H1 (cell line): ENCODE measurements at places on chromosomes 12 and 14. TPM values are rescaled to one million over a fixed set of nuclear protein-coding genes. Genes with fewer than 3 reads are reported as not detected.

Gene LBHD2
- 0.16 TPM in 1 of 2 replicates, not detected in the other for polyA plus RNA-seq

Gene MUCL1
- polyA plus RNA-seq: not detected in 2 replicates

Gene INSM2
- polyA plus RNA-seq: not detected in 2 replicates

Gene COCH
- polyA plus RNA-seq: 10.2 and 12.9 TPM in 2 replicates

Gene KRT73
- not detected in 2 replicates for polyA plus RNA-seq

Gene NXPH4
- polyA plus RNA-seq: 0.92 and 1.4 TPM in 2 replicates

Gene KRT6C
- polyA plus RNA-seq: not detected in 2 replicates

Gene COPS7A
- polyA plus RNA-seq: 95.9 and 98.4 TPM in 2 replicates

Gene TAS2R20
- polyA plus RNA-seq: 0.17 and 0.57 TPM in 2 replicates

Gene TMEM119
- 0.35 TPM in 2 replicates for polyA plus RNA-seq

Gene DEGS2
- polyA plus RNA-seq: 0.60 and 0.82 TPM in 2 replicates

Gene HAL
- polyA plus RNA-seq: 0.08 and 0.12 TPM in 2 replicates

Gene AMDHD1
- polyA plus RNA-seq: 0.14 TPM in 2 replicates

Gene MANSC4
- not detected in 2 replicates for polyA plus RNA-seq

Gene ADCY4
- polyA plus RNA-seq: 0.27 and 0.57 TPM in 2 replicates

Gene RTN1
- 4.2 and 4.9 TPM in 2 replicates for polyA plus RNA-seq

Gene RNASE3
- not detected in 2 replicates for polyA plus RNA-seq

Gene CNPY2
- 222 and 281 TPM in 2 replicates for polyA plus RNA-seq

Gene IL26
- polyA plus RNA-seq: not detected in 2 replicates

Gene FGFR1OP2
- 8.1 and 8.8 TPM in 2 replicates for polyA plus RNA-seq

Gene ACACB
- 5.8 and 7.1 TPM in 2 replicates for polyA plus RNA-seq

Gene CLMN
- 1.4 and 1.6 TPM in 2 replicates for polyA plus RNA-seq

Gene ACSM4
- polyA plus RNA-seq: not detected in 2 replicates

Gene MARCHF9
- polyA plus RNA-seq: 6.6 and 7.8 TPM in 2 replicates

Gene AQP2
- 0.02 TPM in 1 of 2 replicates, not detected in the other for polyA plus RNA-seq
